ENCODE measurements at places on chromosomes 5 and 9.

GRCh38 chr9:6975198-6975597 is 217.4 kb downstream of the KDM4C start:
- DNase-seq = no peak

- DNase-seq = no peak
Observed at GRCh38 chr5:61701877-61702602, 370.0 kb downstream of the ZSWIM6 start.

GRCh38 chr9:131037335-131038255 is 28.6 kb downstream of the LAMC3 start:
- DNase-seq = no peak

DNA sequence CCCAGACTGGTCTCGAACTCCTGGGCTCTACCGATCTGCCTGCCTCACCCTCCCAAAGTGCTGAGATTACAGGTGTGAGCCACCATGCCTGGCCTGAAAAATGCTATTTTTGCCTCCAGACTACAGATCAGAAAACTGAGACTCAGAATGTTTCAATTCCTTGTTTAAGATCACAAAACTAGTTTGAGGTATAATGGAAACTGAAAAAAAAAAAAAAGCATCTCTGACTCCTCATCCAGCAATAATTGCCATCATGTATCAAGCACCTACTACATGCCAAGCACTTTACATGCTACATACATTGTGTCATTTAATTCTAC is 35.6 kb downstream of the PLAC8L1 start:
- DNase-seq = no peak

DNA sequence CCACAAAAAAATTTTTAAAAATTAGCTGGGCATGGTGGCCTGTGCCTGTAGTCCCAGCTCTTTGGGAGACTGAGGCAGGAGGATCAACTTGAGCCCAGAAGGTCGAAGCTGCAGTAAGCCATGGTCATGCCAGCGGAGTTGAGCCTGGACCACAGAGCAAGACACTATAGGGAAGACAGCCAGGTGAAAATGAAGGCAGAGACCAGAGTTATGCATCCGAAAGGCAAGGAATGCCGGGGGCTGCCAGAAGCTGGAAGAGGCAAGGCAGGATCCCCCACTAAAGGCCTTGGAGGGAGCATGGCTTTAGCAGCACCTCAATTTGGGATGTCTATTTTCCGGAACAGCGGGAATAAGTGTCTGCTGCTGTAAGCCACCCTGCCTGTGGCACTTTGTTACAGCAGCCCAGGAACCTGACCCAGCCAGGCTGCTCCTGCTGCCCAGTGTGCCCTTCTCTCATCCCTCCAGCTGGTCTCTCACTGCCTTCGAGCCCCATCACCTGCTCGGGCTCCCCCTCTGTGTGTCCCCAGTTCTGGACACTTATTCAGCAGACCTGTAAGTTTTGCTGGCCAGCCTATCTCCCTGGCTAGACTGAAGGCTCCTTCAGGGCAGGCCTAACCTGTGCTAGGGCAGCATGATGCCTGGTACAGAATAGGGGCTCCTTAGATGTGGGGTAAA is 16.8 kb upstream of the JADE2 start:
- no peak for DNase-seq

- DNase-seq = no peak
Observed at GRCh38 chr5:88656221-88656950, 226.6 kb downstream of the MEF2C start.

GRCh38 chr5:178113841-178114324 is 551 bp downstream of the N4BP3 start:
- DNase-seq = no peak

- DNase-seq = no peak
Observed at GRCh38 chr5:141765896-141766551, 84.0 kb upstream of the ARAP3 start.

- no peak for DNase-seq
Observed at GRCh38 chr9:132166599-132166998, 4.7 kb downstream of the NTNG2 start.

- DNase-seq = no peak
Observed at GRCh38 chr5:149845601-149846000, 99.0 kb downstream of the PDE6A start.

GRCh38 chr9:94692601-94693000 is 33.9 kb upstream of the AOPEP start:
- no peak for DNase-seq

- peak; percentile 19 for DNase-seq
Observed at GRCh38 chr5:138230261-138230660, 17.1 kb upstream of the CDC23 start.

GRCh38 chr9:15298362-15298761 is 8.7 kb downstream of the TTC39B start:
- no peak for DNase-seq

GRCh38 chr5:3163626-3164025 is 412.1 kb upstream of the IRX2 start:
- no peak for DNase-seq

DNA sequence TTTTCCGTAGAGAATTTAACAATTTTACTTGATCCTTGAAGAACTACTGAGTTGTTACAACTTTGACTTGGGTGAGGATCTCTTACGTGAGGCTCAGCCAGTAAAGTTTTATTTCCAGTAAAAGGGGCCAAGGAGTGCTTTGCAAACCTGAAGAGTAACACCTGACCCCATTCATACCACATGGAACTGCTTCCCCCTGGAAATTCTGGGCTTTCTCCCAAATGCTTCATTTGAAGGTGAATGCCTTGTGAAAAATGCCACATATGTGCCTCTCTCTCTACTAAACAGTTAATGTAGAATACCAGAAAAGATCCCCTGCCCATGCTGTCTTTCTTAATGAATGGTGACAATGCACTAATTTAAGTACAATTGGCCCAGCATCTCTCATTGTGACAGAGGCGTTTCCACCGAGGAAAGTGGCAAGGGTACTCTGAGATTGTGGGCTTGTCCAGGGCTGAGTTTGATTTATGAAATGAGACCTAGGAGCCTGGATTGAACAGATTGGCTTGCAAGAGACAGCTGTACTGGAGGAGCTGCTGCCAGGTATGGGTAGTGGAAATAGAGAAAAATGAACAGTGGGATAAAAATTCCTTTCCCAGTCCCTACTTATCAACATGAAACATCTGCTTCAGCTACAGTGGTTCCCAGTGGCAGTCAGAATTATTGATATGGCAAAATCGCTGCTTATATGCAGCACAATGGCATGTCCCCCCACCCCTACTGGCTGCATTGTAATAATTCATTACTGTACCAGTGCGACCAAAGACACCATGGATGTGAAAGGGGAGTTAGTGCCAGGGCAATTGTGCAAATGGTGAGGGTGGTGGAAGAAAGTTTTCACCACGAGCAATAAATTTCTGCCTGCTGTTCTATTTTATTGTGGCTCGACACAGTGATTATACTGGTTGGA is 843.7 kb upstream of the WWC1 start:
- DNase-seq = no peak

- no peak for DNase-seq
Observed at GRCh38 chr5:56725711-56726411, 89.5 kb upstream of the MAP3K1 start.

GRCh38 chr5:61362796-61363368 is 30.8 kb downstream of the ZSWIM6 start:
- DNase-seq = no peak

- no peak for DNase-seq
Observed at GRCh38 chr5:66354422-66354821, 210.3 kb downstream of the SREK1 start.

DNA sequence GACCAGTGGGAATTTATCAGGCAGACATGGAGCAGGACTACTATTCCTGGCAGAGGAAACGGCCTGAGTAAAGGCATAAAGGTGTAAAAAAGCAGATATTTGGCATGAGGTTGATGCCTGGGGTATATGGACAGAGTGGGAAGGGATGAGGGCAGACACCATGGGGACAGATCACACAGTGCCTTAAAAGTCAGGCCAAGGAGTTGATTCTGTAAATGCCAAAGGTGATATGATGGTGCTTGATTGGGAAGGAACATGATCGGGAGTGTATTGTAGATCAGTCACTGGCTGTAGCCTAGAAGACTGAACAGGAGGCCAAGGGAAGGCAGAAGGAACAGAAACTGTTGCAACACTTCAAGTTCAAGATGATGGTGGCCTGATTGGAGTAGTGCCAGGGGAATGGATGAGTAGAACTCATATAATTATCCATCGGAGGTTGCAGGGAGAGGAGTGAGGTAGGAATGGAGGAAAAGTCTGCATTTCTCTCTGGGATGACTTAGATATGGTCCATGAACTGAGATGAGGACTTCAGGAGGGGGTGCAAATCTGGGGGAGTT is 594.3 kb upstream of the KLF4 start:
- DNase-seq = no peak

DNA sequence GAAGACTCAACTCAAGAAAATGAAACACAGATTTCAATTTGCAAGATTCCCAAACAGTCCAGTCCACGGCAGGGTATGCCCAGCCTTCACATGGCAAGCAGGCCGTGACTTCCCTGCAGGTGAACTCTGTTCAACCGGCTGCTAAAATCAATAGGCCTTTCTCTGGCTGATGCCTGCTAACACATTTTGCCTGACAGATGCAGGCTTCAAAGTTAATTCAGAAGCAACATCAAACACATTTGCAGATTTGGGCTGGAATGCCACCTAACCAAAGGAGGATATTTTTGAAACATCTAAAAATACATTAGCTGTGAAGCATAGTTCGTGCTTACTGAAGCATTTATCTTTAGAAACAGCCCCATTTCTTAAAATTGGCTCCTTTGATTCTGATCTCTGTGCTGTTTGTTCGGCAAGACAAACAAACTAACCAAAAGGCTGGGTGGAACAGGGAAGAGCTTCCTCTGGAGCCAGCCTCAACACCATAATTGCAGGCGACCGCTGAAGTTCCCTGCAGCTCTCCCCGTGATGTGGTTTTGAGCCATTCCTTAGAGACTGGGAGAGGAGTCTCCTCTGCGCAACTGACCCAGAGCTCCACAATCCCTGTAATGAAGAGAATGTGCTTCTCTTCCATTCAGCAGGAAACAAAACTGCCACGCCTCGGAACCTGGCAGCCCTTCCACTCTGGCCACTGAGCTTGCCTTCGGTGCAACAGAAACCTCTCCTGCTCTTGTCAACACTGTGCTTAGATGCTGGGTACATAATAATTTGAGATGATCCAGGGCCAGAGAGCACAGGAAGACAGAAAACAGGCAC is 126.5 kb downstream of the MYO10 start:
- peak; percentile 48 for DNase-seq

- no peak for DNase-seq
Observed at GRCh38 chr9:2248768-2249265, 233.7 kb downstream of the SMARCA2 start.

GRCh38 chr9:31612336-31613030 is 772.0 kb upstream of the ACO1 start:
- peak; percentile 24 for DNase-seq

GRCh38 chr9:114682846-114683245 is 854 bp upstream of the TEX48 start:
- no peak for DNase-seq

- DNase-seq = no peak
Observed at GRCh38 chr9:115439641-115440040, 321.7 kb upstream of the TNC start.

DNA sequence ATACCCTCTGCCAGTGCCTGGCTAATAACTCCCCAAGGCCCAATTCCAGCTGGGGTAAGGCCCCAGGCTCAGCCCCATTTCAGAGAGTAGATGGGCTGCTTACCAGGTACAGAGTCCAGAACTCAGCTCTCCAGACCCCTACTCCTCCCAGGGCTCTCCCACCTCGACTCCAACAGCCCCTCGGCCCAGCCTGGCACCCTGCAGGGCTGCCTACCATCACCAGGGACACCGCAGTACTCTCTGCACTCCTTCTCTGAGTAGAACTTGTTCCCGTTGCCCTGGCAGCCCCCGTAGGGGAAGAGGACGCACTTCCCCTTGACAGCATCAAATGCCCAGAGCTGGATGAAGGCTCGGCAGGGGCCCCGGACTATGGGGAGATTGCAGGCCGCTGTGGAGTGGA is 17.4 kb downstream of the AMBP start:
- no peak for DNase-seq

GRCh38 chr5:90783460-90784333 is 225.1 kb downstream of the ADGRV1 start:
- DNase-seq = peak; percentile 19

- no peak for DNase-seq
Observed at GRCh38 chr5:175286981-175287380, 157.0 kb downstream of the DRD1 start.

DNA sequence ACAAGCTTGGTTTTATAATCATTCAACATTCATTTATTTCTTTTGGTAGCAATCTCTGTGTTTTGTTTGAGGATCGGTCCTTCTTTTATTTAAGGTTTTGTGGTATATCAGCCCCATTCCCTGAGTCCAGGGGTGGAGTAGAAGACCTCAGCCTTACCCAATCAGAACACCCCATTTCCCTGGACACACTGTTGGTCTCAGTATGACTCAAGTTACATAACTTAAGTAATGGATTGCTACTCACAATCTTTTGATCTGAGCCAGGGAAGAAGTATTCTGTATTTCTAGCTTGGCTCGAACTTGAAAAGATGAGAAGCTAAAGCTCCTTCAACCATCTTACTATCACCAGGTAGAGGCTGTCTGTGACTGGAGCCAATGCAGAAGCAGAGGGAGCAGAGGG is 175.2 kb upstream of the HAPLN1 start:
- DNase-seq = no peak
